Hematopoietic multipotent progenitor cell treated with erythropoietin and hydrocortisone succinate and interleukin-3 and kit ligand, for 15 days (in vitro differentiated cells): ENCODE measurements at places on chromosomes 5 and 9.
A peak's percentile ranks its signal among the peaks of the same experiment; 100 is the strongest.

- no peak for DNase-seq
Measured at GRCh38 chr9:128729766-128730517, 6.0 kb upstream of the ZDHHC12 start.

DNA sequence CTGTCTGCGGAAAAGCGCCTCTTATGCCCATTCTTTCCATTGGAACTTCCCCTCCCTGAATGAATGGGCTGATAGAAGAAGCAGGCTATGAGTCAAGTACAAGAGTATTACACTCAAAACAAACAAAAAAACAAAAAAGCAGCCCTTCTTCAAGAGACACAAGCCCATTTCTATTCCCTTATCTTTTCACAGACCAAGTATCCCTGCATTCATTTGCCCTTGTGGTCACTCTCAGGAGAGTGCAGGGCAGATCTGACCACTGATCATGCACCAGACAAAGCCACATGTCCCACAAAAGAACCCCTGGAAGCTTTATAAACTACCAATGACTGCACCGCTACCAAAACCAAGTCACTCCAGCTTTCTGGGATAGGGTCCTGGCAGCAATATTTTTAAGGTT, 262.5 kb upstream of the TAS2R1 start:
- DNase-seq = no peak

GRCh38 chr5:155700333-155700732, 626.6 kb upstream of the SGCD start:
- no peak for DNase-seq

DNA sequence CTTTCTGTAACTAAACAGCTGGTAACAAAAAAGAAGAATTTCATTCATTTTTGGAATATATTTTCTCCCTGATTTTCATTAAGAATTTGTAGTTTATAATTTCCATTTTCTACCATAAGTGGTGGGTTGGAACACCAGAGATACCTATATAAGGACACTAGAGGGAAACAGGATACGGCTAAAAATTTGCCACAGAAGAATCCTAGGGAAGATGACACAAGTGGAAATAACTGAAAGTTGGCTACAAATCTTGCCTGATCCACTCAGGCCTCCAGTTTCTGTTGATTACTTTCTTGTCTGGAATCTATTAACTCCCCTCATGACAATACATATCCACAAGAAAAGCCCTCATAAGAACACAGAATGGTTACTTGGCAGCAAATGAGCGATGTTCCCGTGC, 46.8 kb downstream of the FREM1 start:
- DNase-seq = no peak

DNA sequence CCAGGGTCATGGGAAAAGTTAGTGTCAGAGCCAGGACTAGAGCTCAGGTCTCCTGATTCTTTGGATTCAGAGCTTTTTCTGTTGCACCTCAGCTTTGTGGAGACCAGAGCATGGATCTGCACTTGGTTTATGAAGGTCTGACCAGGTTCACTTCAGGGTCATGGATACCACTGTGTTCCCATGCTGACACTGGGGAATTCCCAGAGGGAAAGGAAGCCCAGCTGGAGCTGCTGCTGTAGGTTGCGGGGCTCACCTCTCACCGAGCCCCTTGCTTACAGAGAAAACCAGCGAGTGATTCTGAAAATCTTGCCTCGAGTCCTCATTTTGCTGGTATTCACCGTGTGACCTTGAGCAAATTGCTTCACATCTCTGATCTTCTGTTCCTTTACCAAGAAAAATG, 83.0 kb downstream of the RGS3 start:
- DNase-seq = no peak

DNA sequence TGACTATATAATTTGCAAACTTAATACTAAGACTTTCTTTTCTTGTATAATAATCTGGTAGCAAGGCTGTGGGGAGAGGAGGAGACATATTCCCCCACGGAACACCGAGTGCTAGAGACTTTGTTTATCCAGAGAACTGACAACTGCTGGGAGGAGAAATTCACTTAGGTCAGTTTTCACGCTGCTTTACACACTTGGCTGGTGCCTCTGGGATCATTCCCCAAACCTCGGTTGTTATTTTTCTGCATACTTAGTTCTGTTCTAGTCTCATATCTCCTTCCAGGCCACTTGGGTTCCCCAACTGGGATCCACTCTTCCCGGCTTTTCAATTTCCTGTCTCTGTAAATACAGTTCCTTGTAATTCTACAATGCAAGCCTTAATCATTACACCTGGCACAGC, 238.2 kb upstream of the ADAMTS16 start:
- no peak for DNase-seq

DNA sequence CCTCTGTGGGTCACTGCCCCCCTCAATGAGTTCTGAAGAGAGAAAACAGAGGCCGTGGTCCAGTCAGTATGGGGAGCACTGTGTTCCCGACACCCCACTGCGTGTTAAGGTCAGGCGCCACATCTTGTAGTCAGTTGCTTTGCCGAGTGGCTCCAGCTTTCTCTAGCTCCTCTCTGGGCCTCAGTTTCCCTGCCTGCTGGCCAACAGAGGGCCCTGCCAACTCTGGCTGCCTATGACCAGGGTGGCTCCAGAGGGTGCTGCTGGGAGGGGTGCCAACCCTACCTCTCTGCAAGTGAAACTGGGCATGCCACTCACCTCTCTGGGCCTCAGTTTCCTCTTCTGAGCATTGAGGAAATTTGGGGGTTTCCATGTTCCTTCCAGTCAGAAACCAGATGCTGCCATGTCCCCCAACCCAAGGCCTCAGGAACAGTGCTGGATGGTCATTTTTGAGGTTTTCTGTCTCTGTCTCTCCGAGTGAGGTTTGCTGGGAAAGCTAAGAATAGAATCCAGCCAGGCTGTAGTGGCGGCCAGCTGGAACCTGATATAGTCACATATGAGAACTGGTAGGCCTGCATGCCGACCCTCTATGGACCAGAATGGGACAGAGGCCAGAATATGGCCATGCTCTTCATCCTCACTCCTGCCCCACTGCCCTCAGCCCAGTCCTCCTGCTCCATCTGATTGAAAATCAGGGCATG, 132.1 kb downstream of the PHF2 start:
- DNase-seq = no peak

DNA sequence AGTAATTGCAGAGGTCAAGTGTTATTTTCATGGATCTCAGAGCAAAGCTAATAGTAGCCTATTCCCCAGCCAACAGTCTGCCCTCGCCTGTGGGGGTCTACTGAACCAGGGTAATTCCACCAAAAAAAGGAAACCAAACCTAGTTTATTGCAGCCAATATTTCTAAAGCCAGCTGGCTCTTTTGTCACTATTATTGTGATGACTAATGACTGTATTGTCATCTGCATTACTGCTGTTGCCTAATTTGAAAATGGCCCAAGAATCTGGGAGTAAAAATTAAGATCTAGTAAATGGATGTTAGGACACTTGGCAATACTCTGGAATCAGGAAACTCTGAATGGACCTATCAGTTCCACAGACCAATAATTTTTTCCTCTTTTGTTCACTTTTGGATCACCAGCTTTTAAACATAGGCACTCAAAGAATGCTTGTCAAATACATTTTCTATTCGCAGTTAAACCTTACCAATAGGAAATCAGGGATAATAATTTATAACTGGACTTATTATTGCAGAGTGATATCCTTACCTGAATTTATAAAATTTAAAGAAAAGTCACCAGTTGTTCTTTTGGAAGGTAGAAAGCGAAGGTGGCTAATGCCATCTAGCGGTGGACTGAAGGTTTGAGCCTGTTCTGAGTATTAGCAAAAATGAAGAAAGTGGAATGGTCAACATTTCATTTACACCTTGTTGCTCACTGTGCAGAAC, 69.2 kb downstream of the SYK start:
- DNase-seq = peak; percentile 47
